Esophagus squamous epithelium (tissue), 5 donors: ENCODE measurements at places on chromosomes 6 and 20.

DNA sequence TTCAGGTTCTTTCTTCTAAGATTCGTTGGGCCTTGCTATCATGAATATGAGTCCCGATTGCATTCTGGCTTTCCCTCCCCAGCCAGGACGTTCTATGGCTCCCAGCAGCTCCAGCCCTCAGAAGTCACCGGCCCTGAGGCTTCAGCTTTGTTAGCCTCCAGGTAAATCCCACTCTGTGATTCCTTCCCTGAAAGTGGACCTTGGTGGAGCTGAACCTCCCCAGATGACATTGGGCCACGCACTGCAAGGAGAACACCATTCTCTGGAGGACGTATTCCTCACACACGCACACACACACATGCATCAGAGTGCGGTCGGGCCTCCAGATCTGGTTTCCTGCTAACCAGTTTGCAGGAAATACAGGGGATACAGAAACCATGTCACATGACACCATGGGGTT, 487.3 kb upstream of the CDH4 start:
- no peak for DNase-seq

GRCh38 chr20:36400909-36401735, 95.0 kb downstream of the DLGAP4 start:
- DNase-seq, result no peak

DNA sequence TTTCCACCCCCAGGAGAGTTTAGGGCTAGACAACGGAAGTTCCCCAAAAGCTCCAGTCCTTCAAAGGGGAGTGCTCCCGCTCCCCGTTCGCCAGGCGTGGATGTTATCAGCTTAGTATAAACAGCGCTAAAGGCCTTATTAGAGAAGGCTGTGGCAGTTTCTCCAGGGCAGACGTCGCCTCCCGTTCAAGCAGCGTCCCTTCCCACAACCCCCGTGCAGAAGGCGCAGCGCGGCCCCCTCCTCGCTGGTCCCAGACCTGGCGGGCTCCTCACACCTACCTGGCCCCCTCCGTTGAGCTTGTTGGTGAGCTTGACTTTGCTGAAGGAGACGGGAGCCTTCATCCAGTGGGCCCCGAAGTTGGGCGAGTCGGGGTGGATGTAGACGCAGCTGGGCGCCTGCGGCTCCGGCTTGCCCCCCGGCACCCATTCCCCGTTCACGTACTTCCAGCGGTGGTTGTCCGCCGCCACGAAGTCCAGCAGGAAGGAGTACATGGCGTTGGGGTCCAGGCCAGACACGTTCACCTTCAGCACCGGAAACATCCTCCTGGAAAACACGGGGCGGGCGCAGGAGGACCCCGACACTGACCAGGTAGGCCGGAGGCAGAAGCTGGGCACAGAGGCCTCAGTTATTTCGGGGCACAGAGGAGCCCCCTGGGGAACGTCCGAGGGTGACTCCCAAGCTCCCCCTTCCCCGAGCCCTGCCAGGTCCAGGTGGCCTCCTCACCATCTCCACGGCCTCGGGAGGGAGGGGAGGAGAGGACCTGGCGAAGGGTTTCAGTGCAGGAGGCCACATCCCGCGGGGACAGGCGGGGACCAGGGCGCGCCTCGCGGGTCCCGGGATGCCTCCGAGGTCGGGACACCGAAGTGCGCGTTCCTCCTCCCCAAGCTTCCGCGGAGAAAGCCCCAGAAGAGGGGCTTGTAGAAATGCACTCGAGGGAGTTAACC, 1.1 kb downstream of the TBXT start:
- no peak for DNase-seq

- DNase-seq, result no peak
These were observed 638.5 kb downstream of the EPM2A start for GRCh38 chr6:145096846-145097245.

DNA sequence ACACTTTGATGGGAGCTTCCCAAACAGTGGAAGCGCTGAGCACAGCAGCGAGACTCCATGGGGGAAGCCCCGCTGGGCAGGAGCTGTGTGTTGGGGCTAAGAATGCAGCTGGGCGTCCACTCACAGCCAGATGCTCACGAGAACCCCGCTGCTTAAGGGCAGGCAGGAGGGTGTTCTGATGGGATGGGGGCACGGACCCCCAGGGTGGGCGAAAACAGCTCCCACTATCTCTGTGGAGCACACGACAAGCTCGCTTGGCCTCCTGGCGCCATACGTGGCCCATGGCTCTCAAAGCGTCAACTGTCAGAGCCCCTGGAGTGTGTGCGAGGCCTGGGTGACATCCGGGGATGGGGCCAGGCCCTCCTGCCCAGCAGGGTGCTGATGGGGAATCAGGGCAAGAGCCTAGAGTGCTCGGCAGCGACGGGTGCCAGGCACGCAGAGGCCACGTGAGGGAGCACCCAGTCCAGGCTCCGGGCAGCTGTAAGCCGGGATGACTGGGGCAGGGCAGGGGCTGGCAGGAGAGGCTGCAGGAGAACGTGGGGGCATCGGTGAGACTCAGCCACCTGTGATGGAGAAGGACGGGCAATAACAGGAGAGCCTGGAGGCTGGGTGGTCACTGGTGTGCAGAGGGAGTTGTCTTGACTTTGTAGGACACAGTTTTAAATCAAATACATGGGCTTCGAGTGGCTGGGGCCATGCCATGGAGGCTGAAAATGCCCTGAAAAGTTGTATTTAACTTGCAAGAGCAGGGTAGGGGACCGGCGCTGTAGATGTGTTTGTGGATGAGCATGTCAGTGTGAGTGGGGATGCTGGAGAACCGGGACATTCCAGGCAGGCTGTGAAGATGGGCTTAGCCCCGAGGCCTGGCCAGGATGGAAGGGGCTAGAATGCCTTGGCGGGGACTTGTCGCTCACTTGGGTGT, 27.3 kb downstream of the PYGB start:
- no peak for DNase-seq

- no peak for DNase-seq
These were observed 691 bp downstream of the SYNDIG1 start for GRCh38 chr20:24469894-24470745.

DNA sequence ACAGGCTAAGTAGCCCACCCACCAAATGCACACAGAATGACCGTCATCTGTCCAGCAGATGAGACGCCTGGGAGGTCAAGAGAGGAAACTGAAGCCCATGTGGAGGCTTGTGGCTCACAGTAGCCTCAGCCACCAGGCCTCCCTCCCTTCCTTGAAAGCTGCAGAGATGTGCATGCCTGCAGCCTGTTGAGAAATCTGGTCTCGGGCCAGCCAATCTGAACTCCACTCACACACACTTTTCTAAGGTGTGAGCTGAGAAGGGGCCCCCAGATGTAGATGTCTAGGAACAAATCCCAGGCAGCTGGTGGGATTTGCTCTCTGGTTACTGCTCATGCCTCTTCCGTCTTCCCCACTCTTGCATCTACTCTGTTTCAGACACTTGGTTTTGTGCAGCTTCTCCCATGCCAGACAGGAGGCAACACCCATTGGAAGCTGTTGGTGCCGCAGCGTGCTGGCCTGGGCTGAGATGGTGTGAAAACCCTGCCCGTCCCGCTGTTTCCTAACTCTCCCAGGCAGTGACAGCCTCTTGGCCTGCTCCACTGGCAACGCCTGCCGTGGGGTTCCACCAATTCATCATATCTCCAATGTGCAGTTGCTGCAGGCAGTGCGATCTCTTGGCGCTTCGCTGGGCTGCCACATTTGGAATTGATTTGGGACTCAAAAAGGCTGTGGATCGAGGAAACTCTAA, 24.1 kb upstream of the PAX1 start:
- DNase-seq, result no peak

DNA sequence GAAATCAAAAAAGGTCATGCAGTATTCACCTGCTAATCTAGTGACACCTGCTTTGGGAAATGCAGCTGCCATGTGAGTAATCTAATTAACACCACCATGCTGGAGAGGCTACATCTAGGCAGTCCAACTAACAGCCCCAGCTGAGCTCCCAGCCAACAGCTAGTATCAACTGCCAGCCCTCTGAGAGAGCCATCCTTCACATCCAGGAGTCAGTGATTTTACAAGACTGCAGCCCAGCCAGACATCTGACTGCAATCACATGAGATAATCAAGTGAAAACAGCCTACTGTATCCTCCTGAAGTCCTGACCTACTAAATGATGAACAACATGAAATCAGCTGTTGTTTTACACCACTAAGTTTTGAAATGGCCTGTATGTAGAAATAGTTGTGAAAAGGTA, 298.4 kb downstream of the TRDN start:
- no peak for DNase-seq

DNA sequence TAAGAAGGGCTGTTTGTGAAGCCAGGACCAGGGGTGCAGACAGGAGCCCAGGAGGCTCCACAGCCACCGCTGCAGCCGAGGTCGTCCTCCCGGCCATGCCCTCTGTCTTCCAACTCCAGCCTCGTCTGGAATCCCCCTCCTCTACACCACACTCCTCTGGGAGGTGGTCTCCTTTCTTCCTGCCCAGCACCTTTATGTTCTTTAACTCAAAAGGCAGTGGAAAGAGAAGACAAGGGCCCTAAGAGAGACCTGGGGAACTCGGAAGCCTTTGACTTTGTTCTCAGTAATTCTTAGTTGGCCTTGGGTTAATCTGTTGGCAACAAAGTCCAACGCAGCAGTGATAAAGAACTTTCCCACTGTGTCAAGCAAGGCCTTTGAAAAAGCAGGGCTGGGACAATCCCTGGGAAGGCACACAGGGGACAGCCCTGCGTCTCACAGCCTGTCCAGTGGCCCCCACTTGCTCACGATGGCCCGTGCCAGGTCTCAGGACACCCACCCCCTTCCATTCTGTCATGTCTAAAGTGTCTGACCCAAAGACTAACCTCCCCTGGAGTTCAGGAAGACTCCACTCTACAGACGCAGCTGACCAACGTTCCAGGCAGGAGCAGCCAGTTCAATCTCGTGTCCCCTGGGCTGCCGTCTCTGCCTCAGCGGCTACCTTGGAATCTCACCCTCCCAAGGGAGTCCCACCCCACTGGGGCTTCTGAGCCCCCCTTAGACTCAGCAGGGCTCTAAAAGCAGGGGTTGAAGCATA, 42.8 kb upstream of the FAM50B start:
- DNase-seq, result no peak

DNA sequence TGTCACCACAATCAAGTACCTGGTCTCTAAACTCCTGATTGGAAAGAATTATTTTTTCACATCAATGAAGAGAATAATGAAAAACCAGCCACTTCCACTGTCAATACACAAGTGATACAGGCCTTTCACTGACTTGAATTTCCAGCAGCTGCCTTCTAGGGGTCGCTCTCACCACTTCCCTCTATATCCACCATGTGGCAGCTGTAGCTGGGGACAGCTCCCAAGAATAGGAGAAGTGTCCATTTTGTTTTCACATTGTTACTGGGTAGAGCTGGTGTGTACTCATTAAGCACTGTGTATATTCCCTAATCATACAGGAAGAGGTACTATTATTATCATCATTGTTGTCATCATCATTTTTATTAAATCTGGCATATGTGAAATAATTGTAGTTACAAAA, 438.4 kb upstream of the SPTLC3 start:
- DNase-seq, result no peak

GRCh38 chr6:33632558-33633039, 11.5 kb downstream of the ITPR3 start:
- no peak for DNase-seq

- DNase-seq, result no peak
These were observed 1.2 kb downstream of the SRSF12 start for GRCh38 chr6:89116702-89117101.

DNA sequence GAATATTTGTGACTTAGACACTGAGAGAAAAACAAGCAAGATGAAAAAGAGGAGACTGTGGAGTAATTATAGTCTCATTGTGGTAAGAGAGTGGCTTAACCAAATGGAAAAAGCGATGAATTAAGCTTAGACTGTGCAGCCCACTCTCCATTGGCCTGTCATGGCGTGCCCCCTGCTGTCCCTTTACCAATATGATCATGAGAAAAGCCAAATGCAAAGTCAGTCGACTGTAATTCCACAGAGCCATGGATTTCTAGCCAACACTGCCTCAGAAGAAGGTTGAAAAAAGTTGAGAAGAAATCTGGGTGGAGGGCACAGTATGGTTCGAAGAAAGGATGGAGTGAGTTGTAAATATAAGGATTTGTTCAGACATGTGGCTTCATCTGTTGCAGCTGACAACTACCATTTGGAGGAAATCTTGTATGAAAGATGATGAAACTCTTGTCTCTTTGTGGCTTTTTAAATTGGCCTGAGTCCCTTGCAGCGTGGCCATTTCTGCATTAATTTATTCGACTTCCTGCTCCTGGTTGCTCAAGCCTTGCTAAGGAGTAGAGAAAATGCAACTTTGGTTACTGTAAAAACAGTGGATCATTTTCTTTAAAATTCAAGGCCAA, 251.4 kb downstream of the DOK5 start:
- no peak for DNase-seq

DNA sequence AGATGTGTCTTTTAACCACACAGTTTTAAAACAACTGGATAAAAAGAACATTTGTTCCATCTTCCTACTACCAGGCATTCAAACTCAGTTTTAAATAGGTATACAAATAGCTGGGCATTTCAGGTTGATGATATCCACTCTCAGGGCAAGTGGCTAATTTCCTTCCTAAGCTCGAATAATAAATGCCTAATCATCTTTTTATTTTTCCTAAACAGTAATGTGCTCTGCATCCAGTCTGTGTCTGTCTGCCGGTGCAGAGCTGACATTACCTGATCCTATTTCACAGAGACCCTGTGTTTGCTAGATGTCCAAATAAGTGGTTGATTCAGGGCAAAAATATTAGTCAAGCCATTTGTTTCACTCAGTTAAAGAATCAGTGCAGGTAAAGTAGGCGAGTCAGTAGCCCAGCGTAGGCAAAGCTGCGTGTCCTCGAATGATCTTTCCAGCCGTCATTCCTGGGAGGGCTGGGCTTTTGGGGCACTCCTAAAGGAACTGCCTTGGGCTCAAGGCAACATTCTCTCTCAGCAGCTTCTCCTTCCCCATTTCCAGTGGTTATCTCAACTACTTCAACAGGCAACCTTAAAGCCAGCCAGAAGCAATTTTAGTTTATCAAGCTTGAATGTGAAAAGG, 74.2 kb upstream of the BMP2 start:
- no peak for DNase-seq

DNA sequence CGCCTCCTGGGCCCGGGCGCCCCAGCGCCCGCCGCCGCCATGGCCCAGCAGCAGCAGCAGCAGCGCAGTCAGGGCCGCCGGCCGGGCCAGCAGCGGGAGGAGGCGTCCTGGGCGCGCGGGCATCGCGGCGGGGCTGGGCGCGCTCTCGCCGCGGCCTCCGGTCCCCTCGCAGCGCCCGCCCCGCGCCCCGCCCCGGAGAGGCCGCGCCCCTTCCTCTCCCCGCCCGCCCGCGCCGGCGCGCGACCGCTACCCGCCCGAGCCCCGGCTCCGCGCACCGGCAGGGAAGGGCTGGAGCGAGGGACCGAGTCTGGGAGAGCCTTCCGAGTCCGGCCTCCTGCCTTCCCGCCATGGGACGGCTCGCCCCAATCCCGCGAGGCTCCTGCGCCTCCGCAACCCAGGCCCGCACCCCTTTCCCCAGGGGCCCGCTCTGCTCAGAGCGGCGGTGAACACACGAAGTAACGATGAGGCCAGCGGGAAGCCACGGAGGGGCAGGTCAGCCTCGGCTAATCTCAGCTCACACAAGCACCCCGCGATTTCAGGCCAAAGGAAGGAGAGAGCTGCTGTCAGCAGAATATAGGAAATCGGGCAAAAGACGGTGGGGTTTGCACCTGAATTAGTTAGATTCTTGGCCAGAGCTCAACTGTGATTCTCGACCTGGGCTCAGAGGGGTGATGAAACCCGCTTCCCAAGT, at the start of gene TXNDC5:
Gene TXNDC5, minus strand, starts transcription at position 135 of the 691 bp plus-strand sequence. Its CDS starts 12 bp downstream, at position 123.
- DNase-seq, result no peak

GRCh38 chr20:35181731-35182130, 9.9 kb downstream of the PROCR start:
- no peak for DNase-seq
